ENCODE measurements at places on chromosomes 2 and 18.

DNA sequence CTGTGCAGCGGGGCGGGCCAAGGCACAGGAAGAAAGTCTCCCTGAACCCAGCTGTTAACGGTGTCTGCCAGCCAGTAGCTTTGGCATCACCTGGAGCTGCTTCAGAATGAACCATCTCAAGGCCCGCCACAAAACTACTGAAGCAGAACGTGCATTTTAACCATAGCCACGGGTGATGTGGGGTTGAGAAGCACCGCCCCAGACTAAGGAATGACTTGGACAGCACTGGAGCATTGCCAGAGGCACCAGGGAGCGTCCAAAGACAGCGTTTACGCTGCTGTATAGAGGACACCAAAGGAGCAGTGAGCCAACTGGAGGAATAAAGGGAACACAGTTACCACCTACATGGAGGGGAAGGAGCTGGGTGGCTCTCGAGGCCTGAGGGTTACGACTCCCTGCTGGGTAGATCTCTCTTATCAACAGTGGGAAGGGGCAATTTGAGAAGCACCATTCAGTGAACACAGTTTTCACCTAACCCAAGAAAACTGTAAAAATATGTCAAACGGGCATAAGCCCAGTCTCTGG, 28.4 kb upstream of the LONRF2 start:
- no peak for DNase-seq

- DNase-seq: no peak
Measured at GRCh38 chr2:182906454-182906853, 40.0 kb upstream of the FRZB start.

DNA sequence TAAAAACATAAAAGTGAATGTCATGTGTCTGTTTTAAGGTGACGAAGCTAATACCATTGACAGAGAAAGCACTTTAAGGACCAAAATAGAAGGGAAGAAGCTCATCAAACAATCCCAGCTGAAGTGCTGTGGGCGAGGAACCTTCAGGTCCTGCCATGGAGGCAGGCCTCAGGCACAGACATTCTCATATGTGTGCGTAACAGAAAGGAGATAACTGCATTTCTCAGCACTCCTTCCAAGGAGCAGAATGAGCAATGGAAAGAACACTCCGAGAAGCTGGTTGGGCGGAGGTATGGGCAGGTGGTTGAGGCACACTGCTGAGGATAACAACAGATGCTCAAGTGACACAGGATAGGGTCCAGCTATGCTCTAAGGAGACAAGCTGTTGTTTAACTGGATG, 42.4 kb downstream of the PKDCC start:
- DNase-seq: no peak

- DNase-seq: peak; percentile 1
Measured at GRCh38 chr18:65938592-65939372, 188.0 kb downstream of the CDH7 start.

- no peak for DNase-seq
Measured at GRCh38 chr18:76482267-76482666, 12.8 kb downstream of the ZNF516 start.

DNA sequence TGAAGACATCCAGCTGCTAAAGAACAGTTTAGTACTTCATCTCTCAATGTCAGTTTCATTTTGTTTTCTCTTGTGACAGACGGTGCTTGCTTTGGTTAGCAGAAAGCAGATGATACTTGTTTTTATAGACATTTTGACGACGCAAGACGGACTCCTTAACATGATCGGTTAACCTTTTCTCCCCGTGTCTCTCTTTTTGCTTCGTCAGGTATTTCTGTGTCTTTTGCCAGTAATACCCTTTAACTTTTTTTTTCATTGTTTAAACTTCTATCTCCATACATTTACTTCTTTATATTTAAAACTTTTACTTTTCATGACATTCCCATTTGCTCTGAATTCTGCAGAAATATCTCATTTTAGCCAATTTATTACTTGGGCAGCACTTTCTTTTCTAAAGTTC, 57.9 kb downstream of the THSD7B start:
- no peak for DNase-seq

DNA sequence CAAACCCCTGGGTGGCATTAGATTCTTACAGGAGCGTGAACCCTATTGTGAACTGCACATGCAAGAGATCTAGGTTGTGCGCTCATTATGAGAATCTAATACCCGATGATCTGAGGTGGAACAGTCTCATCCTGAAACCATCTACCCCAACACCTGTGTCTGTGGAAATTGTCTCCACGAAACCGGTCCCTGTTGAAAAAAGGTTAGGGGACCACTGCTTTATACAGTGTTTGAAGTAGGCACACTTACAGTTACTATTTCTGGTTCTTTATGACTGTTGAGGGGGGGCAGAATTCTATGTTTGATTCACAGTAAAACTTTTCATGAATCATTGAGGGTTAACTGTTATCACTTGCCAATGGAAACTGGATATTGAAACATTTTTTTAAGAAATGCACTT, 72.0 kb downstream of the RIF1 start:
- no peak for DNase-seq

- no peak for DNase-seq
Measured at GRCh38 chr2:24971286-24971535, 544 bp downstream of the DNAJC27 start.

DNA sequence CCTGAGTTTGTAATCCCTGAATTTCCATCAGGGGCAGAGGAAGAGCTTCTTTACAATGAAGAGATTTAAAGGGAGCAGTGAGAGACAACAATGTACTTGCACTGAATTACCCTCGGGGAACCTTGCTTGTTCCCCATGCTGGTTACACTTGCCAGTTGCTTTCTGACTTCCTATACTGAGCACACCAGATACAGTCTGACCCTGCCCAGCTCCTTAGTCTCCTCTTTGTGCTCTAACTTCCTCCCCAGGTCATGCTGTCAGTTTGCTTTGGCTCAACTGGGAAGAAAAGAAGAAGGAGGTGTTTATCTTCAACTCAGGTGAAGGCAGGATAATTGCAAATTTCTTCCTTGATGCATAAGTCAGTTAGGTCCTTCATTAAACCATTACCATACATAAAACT, 658.4 kb downstream of the NYAP2 start:
- DNase-seq: no peak

GRCh38 chr2:33268246-33268831, 208.1 kb upstream of the RASGRP3 start:
- no peak for DNase-seq

All from stimulated activated CD4-positive, alpha-beta T cell treated with anti-CD3 and anti-CD28 coated beads, Interleukin-1b, Interleukin-23, amount 100 ng/mL, for 24 hours (primary cell).